ENCODE measurements at places on chromosomes 5 and 9.

DNA sequence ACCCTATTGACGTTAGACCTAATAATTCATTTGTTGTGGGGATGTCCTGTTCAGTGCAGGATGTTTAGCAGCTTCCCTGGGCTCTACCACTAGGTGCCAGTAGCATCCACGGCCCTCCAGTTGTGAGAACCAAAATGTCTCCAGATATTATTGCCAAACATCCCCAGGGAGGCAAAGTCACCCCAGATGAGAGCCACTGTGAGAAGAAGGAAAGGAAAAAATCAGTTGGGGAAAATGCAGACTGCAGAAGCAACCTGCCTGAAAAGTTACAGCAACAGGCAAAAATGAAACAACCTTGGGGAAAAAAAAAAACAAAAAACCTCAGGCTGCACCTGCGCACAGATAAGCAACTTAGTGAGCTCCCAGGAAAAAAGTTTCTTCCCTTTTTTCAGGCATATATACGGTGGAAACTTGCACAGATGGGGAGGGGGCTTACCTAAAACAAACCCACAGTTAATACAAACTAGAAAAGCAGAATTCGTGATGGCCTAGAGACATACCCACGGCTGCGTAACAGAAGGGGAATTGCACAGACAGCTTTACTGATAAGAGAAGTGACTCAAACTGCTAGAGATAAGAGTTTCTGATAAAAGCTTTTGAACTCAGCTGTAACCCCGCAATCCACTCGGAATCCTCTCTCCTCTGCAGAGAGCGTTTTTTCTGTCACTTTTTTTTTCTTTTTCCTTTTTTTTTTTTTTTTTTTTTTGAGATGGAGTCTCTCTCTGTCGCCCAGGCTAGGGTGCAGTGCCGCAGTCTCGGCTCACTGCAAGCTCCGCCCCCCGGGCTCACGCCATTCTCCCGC is 29.8 kb upstream of the FBP1 start:
- no peak for DNase-seq

DNA sequence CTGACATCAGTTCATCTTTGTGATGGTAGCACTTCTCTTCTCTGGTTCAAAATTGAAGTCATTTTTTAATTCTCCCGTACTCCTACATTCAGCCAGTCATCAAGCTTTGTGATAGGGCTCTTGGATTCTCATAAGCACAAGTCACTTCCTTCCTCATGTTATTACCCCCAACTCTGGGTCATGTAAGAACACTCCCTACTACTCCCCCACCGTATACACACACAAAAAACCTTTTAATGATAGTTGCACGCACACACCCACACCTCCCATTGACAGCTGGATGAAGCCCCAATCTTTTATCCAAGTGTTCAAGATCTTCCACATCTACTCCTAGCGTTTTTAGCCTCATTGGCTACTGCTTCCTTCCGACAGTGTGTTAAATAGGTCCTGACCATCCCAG is 16.8 kb downstream of the KDM3B start:
- DNase-seq = no peak

DNA sequence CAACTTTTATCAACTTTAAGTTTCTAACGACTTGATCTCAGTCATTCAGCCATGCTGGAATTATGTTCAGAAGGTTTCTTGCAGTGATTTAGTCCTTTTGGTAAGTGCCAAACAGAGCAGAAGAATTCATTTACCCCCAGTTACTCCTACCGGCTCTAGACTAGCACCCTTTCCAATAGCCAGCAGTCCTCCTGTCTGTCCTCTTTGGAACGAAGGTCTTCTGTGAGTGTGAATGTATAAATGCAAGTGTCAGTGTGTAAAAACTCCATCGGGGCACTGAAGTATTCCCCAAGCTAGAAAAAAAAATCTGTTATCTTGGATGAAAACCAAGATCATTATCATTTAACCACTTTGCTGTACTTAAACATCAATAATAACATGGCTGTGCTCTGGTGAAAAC is 64.4 kb downstream of the GLIS3 start:
- no peak for DNase-seq

GRCh38 chr9:124485201-124485600 is 22.0 kb downstream of the NR5A1 start:
- DNase-seq = no peak

DNA sequence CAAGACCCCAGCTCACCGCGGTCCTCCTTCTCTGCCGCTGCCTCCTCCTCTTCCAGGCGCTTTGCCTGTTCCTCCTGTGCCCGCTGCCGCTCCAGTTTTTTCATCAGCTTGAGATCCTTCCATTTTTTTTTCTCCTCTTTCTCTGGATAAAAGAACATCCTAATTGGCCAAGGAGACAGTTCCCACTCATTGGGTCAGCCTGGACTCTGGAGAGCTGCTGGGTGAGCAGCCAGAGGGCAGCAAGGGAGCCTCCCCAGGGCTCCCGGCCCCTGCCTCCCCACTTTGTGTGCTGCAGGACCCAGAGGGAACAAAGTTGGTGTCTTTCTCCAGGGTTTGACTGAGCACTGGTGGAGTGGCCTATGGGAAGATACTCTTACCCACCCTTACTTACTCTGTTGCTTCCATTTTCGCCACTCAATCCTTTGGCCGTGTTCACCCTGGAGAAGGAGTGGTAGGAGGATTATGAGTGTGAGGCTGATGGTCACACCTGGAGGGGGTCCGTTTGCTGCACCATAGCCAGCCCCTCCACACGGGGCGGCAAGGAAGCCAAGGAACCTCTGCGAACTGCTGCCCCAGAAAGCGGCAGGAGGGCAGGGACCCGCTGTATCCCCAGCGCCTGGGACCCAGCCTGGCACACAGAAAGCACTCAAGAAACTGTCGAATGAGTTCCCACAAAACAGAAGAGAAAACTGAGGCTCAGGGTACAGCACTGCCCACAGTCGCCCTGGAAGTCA is 708 bp downstream of the SPOUT1 start:
- DNase-seq = no peak

GRCh38 chr9:114811966-114812636 is 6.3 kb upstream of the TNFSF15 start:
- no peak for DNase-seq

DNA sequence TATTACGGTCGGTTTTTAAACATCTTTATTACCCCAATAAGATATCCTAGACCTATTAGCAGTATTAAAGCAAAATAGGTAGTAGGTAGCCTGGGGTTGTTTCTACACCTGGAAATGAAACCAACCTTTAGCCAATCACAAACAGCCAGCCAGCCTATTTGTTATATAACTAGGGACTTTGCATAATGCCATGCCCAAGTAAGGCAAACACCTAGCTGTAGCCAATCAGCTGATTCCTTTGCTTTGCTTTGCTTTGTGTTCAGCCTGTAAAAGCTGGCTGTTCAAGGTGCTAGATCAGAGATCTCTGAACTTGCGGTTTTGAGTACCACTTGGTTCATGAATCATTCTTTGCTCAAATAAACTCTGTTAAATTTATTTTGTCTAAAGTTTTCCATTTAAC is 46.5 kb upstream of the SETD9 start:
- DNase-seq = no peak
